Lung microvascular endothelial cell (primary cell): ENCODE measurements at places on chromosomes 6 and 20. TPM values are rescaled to one million over a fixed set of nuclear protein-coding genes. Genes with fewer than 3 reads are reported as not detected.

DNA sequence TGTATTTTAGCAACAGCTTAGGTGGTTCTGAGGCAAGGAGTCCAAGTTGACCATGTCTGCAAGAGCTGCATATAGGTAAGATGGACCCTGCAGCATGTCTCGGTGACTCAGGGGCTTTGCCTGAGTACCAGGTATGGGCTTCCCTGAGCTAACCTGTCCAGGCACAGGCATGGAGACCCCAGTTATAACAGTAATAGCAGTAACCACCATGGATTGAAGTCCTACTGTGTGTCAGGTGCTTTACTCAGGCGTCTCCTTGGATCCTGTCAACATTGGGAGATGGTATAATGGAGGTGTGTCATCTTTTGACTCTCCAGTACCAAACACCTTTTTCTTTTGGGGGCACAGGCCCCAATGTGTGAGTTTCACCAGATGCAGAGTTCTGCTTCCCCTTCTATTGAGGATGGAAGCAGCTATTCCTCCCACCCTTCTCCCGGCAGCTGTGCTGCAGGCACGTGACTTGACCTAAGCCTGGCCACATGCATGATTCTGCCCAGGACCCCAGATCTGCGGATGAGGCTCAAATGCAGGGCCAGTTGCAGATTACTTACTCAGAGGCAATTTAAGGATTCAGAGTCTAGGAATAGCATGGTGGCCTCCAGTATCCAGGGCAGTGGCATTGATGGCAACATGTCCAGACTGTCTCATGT is 13.8 kb downstream of the TREM1 start:
- no peak for DNase-seq

Gene ANKRD66
- total RNA-seq, result not detected in 2 replicates

DNA sequence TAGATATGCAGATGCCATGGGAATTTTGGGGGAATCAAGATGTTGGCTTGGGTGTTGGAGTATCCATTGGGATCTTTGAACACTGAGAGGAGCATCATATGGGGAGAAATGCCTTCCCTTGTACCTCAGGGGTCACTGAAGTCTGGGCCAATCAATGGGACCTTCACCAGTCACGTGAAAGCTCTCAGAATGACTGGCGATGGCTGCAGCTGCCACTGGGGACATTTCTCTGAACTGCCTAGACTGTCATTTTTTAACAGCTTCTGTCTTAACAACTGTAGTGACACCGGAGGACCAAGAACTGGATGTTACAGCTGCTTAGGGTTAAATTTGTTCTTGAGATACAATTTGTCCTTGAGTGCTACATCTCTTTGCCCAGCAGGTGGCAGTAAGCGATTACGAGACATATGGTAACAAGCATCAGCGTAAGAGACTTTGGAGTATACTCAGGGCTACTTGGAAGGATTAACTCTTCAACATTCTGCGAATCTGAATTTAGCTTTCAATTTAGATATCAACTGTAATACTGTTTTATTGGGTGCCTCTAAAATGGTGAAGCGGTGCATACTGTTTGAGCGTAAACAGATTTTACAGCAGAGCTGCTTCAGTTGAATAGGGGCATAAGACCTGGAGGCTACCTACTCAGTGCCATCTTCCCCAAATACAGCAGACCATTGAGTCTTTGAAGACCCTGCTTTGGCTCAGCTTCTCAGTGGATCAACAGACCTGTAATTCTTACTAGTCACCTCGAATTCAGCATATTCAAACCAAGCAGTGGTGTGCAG is 36.0 kb downstream of the CCN2 start:
- peak; percentile 75 for DNase-seq

DNA sequence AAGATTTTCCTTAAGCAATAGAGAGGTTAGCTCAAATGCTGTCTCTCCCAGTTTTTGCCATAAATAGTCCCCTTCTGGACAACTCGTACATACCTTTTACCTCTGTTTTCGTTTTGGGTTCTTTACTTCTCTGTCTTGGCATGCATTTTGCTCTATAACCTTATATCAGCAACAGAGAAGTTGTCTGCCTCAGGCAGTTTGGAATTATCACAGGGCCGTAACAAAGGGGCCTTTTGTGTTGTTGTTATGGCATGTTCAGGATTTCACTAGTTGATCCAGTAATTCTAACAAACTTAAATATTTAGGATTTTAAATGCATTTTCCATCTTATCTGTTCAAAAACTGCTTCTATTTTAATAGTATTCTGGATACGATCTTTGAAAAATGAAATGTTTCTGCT is 259.8 kb downstream of the CD109 start:
- no peak for DNase-seq

DNA sequence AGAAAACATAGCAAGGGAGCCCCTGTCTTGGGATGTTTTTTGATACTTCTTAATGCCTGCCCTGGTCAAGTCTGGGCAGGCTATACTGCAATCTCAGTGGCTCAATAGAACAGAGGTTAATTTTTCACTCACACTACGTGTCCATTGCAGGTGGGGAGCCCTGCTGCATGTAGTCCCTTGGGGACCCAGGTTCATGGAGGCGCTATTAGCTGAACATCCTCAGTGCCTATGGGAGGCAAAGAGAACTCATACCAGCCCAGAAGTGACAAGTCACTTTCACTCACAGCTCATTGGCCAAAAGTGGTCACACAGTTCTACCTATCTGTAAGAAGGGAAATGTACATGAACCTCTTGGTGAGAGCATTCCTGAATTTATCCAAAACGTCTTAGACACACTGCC is 23.2 kb downstream of the CGA start:
- no peak for DNase-seq

Gene CDSN
- total RNA-seq, result under 0.01 TPM in 1 of 2 replicates, not detected in the other
